NCI-H2171 (cell line): ENCODE measurements at places on chromosomes 3 and 15.

GRCh38 chr3:188760408-188760807 lies 411.4 kb upstream of the TPRG1 start:
- no peak for DNase-seq

DNA sequence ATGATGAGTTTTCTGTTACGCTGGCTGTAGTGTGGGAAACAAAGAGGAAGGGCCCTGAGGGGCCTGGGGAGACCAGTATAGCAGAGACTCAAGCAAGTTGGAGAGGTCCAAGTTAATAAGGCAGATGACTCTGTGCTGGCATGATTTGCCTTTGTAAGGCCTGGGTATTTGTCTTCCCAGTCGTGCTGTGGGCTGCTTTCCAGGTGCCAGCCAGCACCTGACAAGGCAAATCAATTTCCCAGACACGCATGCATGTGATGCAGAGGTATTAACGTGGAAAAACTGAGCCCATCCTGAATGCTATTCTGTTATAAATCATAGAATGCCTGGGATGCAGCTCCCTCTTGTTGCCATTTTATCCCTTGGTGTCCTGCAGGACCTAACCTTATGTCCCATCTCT lies 175.6 kb downstream of the MFSD1 start:
- DNase-seq = no peak

DNA sequence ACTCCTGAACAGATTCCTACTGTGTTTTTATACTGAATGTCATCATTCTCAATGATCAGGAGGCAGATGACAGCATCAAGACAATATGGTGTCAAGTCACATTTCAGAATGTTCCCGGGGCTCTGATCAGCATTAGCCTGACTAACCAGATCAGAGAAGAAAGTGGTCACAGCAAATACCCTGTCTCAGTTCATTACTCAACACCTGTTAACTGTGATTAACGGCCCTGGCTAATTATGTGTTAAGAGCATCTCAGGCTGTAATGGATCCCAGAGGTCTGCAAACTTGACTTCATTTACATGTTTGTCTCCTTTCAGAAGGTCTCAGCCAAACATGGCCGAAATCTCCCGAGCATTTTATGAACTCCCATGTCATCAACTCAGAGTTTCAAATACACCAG lies 833.7 kb downstream of the FHIT start:
- DNase-seq = no peak

DNA sequence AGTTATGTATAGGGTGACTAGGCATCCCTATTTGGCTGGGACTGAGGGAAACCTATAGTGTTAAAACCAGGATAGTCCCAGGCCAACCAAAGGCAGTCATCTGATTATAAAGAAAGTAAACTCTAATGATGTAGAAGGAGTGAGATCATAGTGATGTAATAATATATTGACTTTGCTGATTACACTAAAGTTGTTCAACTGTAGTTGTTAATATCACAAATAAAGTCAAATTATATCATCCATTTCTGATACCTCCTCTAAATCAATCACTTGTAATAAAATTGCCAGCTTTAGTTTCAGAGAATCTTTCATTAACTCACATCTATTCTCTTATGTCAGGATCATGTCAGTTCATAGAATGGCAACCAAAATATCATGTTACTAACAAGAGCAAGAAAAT lies 98.6 kb downstream of the FOXB1 start:
- no peak for DNase-seq

- no peak for DNase-seq
Measured at GRCh38 chr3:172044833-172045585, 5.6 kb downstream of the FNDC3B start.

GRCh38 chr15:61157933-61158332 lies 71.2 kb downstream of the RORA start:
- no peak for DNase-seq

DNA sequence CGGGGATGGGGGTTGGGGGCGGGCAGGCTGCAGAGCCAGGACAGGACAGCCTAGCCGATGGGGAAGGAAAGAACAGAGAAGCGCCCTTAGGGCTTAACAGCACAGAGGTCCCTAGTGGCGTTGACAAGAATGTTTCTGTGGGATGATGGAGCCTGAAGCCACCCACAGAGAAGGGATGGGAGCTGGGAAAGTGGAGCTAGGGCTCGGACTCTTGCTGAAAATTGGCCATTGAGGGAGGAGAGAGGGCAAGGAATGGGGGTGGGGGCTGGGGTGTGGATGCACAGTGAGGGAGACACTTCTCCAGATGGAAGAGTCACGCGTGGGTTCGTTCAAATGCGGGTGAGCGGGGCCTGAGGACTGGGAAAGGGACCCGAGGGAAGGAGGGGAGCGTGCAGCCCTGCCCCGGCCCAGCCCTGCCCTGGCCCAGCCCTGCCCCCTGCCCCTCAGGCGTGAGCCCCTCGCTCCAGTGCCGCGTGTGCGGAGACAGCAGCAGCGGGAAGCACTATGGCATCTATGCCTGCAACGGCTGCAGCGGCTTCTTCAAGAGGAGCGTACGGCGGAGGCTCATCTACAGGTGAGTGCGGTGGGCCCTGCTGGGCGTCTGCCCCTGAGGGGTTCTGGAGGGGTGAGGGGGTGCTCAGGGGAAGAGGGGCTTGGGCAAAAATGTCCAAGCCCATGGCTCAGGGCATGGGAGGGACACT lies 832 bp downstream of the NR2E3 start:
- no peak for DNase-seq

DNA sequence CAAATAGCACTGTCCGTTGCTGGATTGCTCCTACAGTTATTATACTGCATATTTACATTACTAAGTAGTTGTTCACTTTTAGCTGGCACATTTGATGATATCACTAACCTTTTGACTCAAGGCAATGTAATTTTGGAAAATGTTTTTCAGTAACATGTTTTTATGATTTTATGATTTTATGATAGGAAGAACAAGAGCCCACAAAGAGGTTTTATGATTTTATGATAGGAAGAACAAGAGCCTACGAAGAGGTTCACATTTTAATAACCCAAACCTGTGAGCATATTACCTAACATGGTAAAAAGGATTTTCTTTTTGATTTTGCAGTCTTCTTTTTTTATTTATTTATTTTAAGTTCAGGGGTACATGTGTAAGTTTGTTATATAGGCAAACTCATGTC lies 172.3 kb upstream of the TPM1 start:
- DNase-seq = no peak

GRCh38 chr3:45529697-45530096 lies 64.9 kb upstream of the LIMD1 start:
- no peak for DNase-seq

DNA sequence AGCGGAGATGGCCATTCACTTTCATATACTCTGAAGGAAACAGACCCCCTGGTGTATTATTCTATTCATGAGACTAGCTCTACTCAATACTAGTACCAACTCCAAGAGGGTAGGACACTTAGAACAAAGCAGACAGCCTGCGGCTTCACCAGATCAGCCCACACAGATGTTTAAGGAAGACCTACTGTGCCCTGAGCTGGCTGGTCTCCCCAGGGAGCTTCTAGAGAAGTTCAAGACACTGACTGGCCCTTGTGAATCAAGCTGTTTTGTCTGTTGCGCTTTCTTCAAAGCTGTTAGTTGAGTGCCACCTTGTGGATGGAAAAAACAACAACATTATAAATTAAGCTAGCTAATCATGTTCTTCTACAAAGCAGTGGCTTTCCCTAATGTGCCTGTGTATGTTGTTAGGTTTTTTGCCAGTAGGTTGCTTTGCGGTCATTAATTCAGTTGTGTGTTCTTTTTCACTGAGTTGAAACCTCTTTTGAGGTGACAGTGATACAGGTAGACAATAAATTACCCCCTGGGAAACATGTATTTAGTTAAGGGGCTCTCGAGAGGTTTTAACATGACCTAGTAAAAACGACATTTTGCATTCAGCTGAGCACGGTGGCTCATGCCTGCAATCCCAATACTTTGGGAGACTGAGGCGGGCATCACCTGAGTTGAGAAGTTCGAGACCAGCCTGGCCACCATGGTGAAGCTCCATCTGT lies 64.2 kb upstream of the MYZAP start:
- peak; percentile 62 for DNase-seq

DNA sequence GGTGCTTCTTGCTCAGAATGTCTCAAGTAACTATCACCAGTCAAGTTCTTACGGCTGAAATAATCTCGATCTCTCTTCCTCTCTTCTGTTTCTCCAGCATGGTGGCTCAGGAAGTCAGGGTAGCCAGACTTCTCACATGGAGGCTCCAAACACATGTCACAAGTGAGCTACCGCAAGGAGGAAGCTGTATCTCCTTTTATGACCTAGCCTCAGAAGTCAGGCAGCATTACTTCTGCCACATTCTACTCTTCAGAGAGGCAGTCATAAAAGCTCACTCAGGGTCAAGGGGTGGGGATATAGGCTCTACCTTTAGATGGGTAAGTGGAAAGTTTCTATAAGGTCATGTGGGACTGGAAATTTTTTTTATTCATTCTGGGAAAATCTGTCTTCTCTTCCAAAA lies 86.6 kb upstream of the NEO1 start:
- DNase-seq = no peak

DNA sequence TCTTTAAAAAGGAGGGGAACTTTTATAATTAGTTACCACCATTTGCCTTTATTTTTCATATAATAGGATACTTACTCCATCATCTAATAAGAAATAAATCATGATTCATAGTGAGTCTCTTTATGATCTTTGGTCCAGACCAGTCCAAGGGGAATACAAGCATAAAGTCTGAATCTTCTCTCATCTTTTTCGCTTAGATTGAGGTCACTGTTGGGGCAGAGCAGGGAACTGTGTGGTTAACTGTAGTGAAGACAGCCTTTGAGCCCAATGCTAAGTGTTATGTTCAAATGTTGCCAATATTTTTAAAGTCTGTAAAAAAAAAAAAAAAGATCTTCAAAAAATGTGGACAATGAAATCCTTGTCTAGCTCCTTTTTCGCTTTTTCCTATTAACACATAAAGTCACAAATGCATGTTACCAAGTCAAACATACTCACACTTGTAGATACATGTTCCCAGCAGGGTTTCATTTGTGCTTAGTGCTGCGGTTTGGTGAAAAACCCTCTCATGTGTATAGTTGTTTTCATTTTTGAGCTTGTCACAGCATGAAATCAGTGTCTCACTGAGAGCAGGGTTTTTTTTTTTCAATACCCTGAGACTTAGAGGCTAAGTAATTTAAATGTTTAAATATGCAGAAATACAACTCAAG lies 72.1 kb downstream of the EPHA3 start:
- no peak for DNase-seq

DNA sequence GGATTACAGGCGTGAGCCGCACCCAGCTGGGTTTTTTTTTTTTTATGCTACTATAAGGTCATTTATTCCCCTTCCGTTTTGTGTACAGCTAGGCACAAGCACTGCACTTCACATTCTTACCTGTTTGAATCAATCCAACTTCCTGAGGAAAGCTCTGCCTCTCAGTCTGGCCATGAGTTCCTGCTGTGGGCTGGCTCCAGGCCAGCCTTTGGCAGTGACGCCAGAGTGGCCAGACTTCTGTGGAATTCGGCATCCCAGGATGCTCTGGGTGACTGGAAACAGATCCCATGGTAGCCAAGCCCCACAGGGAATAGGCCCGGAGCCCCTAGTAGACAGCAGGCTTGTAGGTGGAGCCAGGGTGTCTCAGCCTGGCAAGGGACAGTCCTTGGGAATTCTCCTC lies 21.5 kb upstream of the TIMP4 start:
- no peak for DNase-seq

DNA sequence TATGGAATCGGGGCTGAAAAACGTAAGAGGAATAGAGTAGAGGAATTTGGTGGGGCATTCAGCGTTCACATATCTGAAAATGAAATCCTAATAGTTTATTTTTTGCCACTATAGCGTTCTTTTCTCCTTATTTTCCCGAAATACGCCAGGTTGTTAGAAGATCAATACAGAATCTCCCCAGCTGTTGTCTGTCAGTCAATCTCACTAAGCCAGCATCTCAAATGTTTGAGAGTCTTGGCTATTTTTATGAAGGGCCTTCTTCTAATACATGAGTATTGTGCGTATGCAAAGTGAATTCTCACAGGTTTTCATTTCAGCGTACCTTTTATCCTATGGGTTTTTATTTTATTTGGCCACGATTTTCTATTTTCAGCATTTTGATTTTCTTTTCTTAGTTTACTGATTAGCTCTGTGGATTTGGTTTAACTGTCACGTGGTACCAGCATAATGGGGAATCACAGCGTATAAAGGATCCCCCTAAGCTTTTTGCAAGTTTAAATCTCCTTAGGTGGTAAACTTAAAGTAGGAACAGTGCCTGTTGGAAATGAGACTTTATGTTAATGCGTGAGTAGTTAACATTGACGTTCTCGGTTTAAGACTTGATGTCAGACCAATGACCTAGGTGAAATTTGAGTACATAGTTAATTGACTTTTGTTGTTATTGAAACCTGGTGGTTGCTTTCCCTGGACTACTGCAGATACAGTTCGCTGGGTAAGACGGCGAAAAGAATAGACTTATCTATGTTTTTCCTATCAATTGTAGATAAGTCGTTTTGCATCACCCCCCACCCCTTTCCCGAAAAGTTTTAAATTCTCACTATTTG lies 1.3 kb downstream of the FXR1 start:
- no peak for DNase-seq

DNA sequence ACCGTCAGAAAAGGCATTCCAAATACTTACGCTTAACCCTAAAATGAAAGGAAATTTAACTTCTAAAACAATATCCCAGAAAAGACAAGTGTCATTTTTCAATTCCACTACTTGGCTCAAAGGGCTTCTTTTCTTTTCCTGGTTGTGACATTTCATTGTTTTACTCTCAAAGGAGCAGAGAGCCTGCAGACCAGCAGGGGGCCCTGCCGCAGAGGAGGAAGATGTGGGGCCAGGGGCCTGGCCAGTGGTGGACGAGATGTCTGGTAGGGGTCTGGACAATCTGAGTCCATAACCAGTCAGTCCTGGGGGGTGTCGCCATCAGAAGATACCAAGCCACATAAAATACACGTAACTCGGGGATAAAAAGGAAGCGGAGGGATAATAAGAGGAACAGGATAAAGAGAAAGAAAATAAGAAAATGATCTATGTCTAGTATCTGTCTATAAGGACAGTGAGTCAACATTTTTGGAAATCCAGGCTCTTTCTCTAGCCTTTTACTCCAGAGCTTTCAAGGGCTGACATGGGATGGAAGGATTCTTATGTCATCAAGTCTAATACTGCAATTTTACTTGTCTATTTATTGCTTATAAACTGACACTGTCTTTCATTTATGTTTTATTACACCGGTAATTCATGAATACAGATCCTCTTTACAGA lies 54.2 kb upstream of the ARHGEF3 start:
- DNase-seq = no peak

GRCh38 chr15:25892126-25892525 lies 29.0 kb upstream of the ATP10A start:
- no peak for DNase-seq

- no peak for DNase-seq
Measured at GRCh38 chr15:45827275-45827674, 192.4 kb downstream of the SQOR start.

GRCh38 chr3:23686519-23686918 lies 119.2 kb upstream of the UBE2E1 start:
- DNase-seq = no peak

GRCh38 chr3:30155755-30156154 lies 450.6 kb upstream of the TGFBR2 start:
- DNase-seq = no peak

DNA sequence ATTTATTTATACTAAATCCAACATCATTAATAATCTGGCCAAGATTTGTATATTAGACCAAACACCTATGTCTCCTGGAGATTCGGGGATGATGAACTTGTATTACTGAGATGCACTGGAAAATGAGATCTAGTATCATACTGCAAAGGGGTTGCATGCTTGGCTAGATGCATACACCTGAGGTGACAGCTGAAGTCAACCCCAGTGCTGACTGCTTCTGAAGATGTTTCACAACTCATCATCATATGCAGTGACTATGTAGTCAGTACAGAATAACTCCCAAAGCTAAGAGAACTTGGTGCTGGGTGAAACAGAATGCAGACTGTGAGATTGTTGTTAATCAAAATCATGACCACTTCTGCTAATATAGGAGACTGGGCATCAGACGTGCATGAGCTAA lies 1114.2 kb downstream of the NSUN3 start:
- DNase-seq = no peak
